ENCODE measurements at places on chromosomes 5 and 9. TPM values are rescaled to one million over a fixed set of nuclear protein-coding genes. Genes with fewer than 3 reads are reported as not detected.
A peak's percentile ranks its signal among the peaks of the same experiment; 100 is the strongest.

DNA sequence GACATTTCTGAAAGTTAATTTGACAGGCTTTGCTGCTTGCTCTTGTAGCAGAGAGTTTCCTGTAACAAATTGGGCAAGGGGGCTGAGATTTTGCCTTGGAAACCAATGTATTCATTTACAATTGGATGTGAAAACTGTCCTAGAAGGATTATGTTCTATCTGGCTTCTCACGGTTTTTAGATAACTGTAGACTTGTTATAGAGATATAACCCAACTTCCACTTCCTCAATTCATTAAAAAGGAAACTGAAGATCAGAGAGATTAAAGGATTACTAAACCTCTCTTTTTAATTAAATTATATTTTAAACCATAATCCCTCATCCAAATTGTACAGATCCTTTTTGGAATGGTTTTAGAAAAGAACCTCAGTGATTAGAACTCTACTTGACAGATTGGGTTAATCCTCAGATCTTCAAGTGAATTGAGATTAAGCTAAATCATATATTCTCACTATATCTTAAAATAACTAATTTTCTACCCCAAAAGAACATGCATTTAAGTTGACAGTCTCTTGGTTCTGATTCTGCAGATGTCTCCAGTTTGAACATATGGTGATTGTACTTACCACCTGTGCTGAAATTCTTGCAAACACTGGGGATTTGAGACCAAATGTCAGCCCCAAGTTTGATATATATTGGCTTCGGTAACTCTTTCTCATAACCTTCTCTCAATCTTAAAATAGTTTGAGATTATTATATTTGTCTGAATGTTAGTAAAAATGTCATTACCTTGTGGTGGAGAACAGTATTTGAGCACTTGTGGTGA, 130.1 kb upstream of the C9orf72 start:
- DNase-seq: no peak

DNA sequence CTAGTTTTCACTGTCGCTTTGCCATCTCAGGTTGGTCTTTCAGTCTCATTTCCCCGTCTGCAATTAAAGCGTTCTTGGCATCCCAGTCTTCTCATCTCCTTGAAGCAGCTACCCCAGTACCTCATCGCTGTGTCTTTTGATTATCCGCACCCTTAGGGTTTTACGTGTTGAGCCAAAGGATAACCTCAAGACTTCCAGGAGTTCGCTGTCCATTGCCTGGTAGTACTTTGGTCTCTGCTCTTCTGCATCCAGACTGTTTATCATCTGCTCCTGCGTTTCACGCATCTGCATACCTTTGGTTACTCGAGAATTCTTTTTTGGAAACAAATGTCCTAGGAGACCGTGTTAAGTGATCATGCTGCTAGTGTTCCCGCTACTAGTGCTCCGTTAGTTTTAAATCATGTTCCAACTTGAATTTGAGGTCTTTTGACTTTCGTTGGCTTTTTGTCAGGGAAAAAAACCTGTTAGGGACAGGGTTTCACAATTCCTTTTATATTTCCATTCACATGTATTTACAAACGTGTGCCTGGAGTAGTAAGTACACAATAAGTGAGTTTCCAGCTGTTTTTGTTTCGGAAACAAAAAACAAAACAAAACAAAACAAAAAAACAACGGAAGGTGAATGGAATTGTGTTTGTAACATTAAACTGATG, 888 bp downstream of the RABGAP1 start:
- no peak for DNase-seq

- no peak for DNase-seq
Measured at GRCh38 chr5:22431406-22431805, 421.7 kb downstream of the CDH12 start.

DNA sequence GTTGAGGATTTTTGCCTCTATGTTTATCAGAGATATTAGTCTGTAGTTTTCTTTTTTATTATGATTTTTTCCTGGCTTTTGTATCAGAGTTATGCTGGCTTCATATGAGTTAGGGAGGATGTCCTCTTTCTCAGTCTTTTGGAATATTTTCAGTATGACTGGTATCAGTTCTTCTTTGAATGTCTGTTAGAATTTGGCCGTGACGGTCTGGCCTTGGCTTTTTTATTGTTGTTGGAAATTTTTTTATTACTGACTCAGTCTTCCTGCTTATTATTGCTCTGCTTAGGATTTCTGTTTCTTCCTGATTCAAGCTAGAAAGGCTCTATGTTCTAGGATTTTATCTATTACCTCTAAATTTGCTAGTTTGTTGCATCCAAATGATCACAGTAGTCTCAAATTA, 421.9 kb downstream of the CDH10 start:
- no peak for DNase-seq

DNA sequence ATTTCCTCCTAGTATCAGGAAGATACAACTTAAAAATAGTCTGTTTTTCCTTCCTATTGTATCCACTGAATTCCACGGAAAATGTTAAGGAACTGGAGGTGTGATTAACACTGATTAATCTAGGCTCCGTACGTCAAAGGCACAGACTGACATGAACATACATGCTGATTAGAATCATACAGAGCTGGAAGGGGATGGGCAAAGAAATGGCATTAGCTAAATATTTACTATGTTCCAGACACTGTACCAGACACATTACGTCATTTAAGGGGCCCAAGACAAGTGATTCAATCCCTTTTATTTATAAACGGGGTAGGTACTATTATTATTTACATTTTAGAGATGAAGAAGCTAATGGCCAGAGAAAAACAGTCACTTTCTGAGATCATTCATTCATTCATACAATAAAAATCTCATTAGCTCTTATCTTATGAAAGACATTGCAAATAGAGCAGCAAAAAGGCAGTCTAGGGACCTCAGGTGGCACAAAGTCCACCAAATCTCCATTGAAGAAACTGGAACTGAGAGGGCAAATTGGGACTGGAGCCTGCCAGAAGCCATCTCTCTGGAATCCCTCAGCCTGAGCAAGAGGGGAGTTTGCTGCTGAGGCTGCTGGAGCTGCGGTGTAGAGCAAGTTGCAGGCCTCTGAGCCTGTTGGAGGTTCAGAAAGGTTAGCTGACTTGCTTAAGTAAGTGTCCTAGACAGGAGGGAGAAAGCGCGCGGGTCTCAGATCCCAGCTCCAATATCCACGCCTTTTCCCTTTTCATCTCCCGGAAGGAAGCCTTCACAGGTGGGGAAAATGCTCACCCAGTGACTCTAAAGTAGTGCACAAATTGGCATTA, 1.6 kb upstream of the TGFBR1 start:
- DNase-seq: no peak

- DNase-seq: no peak
Measured at GRCh38 chr5:1443171-1443570, 2.1 kb downstream of the SLC6A3 start.

- no peak for DNase-seq
Measured at GRCh38 chr5:109479260-109479860, 69.6 kb upstream of the PJA2 start.

DNA sequence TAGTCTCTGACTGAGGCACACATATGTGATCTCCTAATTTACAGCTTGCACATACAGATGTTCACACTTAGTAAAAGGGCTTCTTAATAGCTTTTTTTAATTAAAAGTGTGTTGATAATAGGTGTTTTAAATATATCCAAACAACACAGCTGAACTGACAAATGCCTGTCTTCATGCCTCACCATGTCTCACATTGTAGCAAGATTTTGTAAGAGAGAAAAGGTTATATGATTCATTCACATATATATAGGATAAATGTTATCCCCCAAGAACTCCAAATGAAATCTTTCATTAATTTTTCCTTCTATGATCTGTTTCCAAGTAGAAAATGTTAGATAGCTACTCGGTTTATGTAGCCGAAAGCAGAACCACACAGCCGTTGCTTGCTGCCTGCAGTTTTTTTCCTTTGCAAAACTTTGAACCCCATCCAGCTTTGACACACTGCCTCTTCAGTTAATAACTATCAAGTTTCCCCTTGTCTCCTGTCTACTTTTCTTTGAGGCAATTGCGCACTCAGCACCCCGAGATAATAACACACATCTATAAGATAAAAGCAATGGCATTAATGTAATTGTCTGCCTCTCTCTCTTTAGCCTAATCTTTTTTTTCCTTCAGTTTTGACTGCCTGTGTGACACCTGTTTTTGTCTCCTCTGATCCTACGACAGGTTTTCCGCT, 299.2 kb downstream of the BNC2 start:
- DNase-seq: no peak

DNA sequence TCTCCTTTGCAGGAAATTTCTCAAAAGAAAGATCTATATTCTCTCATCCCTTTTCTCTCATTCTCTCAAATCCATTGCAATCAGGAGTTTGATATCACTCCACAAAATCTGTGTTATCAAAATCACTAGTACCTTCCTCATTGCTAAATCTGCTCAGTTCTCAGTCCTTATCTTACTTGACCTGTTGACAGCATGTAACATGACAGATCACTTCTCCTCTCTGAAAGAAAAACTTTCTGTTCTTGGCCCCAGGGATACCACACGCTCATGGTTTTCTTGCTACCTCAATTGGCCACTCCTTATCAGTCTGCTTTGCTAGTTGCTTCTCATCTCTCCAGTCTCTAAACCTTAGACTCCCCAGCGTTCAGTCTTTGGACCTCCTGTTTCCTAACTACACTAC, 22.1 kb downstream of the SRP19 start:
- DNase-seq: no peak

- DNase-seq: no peak
Measured at GRCh38 chr5:158277276-158277675, 418.3 kb upstream of the CLINT1 start.

- DNase-seq: no peak
Measured at GRCh38 chr5:148214665-148215185, 11.9 kb downstream of the SPINK6 start.

DNA sequence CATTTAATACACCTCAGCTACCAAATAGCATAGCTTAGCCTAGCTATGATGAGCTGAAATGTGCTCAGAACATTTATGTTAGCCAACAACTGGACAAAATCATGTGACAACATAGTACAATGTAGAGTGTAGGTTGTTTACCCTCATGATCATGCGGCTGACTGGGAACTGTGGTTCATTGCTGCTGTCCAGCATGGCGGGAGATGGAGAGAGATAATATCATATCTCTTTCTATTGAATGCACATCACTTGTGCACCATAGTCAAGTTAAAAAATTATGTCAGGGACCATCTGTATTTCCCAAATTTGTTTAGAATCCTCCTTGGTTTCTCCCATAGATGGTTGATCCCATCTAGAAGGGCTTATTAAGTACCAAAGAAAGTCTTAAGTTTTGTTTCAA, 151.1 kb upstream of the ELL2 start:
- no peak for DNase-seq

DNA sequence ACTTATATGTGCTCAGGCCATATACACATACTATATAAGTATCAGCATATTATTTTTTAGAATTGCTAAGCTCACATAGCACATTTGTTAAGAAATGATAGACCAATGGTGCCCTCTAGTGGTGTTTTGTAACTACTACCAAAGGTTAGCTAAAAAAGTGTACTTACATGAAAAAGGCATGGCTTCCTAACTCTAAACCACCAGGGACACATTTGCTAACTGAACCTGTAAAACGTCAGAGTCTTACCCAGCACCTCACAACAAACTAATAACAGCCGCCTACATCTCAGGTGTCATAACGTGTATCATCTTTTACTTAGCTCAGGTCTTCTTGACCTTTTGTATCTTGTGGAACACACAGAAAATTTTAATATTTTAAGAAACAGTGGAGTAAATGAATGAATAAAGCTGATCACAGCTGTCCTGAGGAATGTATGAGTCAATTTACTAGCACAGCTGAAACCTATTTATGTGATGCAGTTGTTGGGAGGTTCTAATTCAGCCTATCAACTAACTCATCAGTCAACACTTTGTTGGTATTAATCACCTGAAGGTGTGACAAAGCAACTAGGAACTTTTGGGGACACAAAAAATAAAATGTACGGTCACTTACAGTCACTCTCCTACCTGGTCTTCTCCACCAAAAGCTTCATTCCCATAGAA, 72.9 kb downstream of the BAAT start:
- peak; percentile 44 for DNase-seq

DNA sequence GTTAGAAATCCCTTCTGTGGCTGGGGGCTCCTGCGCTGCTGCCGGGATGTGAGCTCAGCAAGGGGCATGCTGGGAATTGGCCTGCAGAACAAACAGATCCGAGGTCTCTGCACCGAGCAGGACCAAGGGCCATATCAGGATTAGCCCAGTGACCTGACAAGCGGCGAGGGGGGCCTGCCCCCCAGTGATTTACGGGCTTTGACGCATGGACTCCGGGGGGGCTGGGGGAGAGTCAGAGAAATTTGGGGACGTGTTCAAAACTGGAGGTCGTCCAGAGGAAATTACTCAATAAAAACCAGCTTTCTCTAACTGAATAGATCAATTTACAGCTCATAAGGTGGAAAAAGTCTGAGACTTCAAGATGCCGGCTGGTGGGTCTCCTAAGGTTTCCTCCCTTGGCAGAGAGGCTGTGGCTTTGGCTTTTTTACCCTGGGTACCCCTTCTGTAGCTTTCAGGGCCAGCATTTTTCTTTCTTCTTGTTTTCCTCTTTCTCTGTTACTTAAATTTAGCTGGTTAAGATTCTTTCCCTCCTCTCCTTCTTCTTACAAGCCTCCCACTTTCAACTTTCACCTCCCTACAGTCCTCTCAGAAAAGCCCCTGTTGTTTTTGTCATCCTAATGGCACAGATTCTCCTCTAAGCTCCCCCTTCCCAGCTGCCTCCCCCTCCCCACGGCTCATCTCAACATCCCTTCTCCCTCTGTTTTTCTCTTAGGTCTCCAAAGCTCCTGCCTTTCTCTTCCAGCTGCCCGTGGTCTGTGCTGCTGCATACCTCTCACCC, 551.0 kb downstream of the CCDC171 start:
- DNase-seq: no peak

DNA sequence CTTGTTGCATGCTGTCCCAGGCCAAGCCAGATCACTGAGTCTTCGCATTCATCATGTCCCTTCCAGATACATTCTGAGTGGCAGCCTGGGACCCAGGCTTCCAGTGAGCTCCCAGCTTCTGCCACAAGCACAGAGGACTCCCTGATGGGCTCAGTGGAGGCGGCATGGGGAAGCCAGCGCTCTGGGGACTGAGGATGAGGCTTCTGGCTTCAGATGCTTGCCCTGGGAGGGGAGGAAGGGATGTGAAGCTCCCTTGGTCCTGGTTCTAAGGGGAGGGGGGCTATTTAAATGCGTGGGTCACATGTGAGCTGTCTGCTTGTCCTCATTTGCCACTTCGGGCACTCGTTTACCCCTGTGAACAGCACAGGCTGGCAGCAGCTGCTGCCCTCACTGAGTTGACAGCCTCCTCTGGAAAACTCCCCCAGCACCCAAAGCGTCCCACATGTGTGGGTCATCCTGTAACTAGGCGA, 174.0 kb downstream of the NR3C1 start:
- DNase-seq: no peak

CKMT2 gene
- not detected for total RNA-seq

MAST4 gene
- 25.8 TPM for total RNA-seq

MARCHF3 gene
- total RNA-seq: 1.5 TPM

SLC30A5 gene
- total RNA-seq: 50.5 TPM

PCDHA2 gene
- total RNA-seq: not detected

Measured in activated CD4-positive, alpha-beta T cell treated with anti-CD3 and anti-CD28 coated beads, Interleukin-2, amount 10 ng/mL, durations not matched to agents 7 days and 5 days (primary cell).